ENCODE measurements at places on chromosomes 7 and 10.

DNA sequence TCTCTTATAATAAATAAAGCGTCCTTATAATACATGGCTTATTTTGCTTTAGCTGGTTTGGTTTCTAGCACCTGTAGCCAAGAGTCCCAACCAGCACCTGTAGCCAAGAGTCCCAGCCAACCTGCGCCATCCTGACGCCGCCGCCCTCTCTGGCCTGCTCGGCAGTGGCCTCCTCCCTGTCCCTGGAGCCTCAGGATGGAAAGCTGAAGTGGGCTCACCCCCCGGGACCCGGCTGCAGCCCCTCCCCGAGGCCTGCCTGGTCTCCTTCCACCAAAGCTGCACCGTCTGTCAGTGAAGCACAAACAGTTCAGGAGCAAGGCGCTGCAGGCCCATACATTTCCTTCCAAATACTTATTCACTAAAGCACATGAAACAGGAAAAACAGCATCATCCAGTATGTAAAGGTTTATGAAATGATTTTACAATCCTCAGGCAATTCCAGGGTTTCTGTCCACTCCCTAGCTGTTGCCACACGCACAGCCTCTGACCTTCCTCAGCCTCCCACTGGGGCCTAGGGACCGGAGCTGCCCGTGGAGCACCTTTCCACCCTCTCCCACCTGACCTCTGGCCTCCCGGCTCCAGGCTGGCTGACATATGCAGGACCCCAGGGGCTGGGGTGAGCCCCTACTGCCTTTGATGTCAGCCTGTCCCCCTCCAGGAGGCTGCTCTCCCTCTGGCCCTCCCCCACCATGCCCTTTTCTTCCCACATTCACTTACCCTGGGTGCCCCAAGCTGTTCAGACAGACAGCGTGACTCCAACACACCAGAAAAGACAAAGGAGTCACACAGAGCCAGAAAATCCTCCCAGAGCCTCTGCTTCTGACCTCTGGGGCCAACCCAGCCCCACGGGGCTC, 149.6 kb upstream of the PPP2R2D start:
- no peak for DNase-seq

DNA sequence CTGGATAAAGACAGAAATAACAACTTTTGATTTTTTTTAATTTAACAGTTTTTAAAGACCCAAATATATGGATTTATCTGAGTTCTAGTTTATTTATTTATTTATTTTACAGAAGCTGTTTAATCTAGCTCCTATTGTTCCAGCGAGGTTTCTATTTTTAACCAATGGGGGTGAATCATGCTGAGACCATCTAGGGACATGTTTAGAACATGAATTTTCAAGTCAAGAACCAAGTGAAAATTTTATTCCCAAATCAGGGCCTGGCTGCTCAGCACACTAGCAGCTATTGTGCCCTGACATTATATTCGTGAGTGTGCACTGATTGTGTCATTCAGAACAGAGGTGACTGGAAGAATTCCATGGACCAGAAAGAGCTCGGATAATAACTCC, 24.6 kb upstream of the MPP7 start:
- DNase-seq, result no peak

DNA sequence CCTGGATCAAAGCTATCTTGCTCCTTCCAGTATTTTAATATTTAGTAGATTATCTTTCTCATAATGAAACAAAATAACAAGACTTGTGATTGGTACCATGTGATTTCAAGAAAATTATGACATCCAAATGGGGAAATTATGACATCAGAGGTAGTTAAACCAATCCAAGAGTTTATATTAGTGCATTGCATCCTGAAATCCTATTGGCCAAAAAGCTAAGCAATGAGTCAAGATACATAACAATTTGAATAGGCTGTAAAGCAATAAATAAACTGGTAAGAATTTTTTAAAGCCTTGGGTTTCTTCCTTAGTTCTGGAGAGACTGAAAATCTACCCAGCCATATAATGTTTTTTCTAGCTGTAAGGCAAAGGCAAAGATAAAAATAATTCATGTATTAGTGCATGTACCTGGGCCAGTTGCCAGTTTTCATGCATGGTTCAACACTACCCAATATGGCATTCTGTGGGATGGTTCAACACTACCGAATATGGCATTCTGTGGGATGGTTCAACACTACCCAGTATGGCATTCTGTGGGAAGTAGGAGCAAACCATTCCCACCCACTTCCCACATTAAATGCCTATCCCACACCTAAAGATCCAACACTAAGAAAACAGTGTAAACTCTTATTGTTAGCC, at the start of gene RNF148:
TSS of gene RNF148 (minus strand) at position 51 of the 639 bp plus-strand sequence. CDS start 172 bp downstream, outside the sequence.
- DNase-seq, result no peak

- DNase-seq, result no peak
Observed at GRCh38 chr7:159031135-159031701, 113.4 kb downstream of the VIPR2 start.

- no peak for DNase-seq
Observed at GRCh38 chr10:17918187-17918903, 33.4 kb upstream of the SLC39A12 start.

- no peak for DNase-seq
Observed at GRCh38 chr10:83764666-83765065, 374.6 kb upstream of the GHITM start.

- DNase-seq, result no peak
Observed at GRCh38 chr7:101564778-101565211, 64.3 kb downstream of the MYL10 start.

- no peak for DNase-seq
Observed at GRCh38 chr10:48965460-48965859, 25.8 kb upstream of the LRRC18 start.

GRCh38 chr10:3719024-3719843, 65.8 kb downstream of the KLF6 start:
- no peak for DNase-seq

DNA sequence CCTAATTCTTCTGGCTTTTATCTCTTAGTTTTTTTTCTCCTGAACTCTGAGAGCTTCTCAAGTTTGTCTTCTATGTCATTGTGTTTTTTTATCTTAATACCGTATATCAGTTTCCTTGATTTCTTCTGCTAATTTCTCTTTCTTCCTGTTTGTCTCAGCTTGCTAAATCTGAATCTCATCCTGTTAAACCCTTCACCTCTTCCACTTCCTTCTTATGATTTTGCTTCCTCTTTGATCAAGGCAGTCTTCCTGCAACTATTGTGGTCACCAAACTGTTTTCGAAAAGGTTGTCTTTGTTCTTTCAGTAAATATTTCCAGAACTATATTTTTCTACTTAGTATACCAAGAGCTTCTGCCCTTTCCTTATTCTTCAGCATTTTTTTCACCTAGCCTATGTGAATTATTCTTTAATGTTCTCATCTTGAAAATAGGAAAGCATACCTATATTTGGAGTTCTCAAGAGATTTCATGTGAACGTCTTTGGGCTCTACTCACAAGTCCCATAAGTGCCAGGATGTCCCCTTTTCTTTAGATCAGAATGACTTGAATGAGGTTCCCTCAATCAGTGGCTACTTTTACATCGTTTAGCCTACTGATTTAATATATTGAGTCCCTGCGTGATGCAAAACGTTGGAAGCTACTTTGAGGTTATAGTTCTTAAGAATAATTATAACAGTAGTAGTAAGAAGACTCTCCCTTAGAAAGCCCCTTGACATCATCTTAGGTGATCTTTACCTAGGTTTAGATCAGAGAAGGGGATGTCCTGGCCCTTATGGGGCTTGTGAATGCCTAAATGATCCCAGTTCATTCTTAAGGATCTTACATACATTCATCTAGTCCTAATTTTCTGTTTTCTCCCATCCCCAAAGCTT, 415.4 kb upstream of the AUTS2 start:
- no peak for DNase-seq

GRCh38 chr10:108184114-108184513, 1019.6 kb upstream of the SORCS1 start:
- no peak for DNase-seq

GRCh38 chr10:59907537-59907917, 1.2 kb upstream of the CCDC6 start:
- DNase-seq, result no peak

DNA sequence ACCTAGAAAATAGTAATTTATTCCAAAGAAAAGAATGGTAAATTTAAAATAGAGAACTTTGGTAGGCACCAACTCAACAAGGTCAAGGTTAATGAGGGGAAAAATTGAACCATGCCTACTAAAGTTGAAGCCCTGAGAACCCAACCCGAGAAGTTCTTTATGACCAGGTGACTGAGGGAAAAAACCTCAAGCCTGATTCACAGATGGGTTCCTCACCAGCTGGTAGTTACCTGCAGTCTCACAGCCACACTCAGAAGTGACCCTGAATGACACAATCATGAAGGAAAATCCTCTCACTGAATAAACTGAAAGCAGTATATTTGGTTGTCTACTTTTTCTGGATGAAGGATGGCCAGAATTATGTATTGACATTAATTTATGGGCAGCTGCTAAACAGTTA, 7.0 kb downstream of the C10orf67 start:
- no peak for DNase-seq

DNA sequence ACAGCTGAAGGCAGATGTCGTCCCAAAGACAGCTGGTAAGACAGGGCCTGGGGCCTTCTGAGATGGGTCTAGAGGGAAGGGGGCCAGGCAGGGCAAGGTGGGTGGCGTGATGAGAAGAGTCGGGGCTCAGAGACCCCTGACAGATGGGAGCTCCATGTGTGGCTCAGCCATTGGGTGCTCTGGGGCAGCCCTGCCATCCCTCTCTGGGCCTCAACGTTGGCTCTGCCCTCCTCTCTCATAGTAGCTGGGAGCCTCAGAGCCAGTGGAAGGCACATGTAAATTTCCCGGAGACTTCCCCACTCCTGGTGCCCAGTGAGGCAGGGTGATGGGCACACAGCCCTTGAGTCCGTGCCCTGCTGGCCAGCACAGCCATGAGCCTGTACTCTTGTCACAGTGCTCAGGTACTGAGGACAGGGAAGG, 1.8 kb downstream of the PPIF start:
- no peak for DNase-seq

GRCh38 chr7:78173666-78174065, 375.1 kb downstream of the PHTF2 start:
- no peak for DNase-seq

DNA sequence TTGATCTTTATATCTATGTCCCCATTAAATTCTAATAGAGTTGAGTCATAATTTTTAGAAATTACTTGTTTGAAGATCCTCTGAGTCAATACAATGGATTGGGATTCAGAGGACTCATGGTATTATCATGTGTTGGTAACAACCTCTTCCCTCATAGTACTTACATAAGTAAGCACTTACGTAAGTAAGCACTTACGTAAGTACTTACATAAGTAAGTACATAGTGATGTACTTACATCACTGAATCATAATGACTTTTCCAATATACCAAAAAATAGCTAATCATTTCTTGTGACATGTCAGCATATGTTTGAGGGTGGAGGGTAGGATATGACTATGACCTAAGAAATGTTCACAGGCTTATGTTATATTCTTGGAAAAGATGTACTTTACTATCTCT, 740.5 kb downstream of the SORCS1 start:
- peak; percentile 31 for DNase-seq

DNA sequence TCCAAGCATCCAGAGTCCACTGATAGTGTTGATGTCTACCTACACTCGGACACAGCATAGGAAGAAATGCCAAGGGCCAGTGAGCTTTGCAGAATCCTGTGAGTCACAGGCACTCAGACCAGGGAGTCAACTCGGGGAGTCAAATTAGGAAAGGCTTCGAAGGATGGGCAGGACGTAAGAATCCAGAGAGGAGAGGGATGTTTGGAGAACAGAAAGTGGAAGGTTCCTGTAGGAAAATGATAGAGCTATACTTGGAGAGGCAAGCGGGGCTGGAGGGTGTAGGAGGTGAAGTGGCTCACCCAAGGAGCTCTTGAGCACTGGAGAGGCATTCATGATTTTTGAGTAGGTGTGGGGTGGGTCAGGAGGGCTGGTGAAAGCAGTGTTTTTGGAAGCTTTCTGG, 3.0 kb downstream of the ZYX start:
- DNase-seq, result no peak

DNA sequence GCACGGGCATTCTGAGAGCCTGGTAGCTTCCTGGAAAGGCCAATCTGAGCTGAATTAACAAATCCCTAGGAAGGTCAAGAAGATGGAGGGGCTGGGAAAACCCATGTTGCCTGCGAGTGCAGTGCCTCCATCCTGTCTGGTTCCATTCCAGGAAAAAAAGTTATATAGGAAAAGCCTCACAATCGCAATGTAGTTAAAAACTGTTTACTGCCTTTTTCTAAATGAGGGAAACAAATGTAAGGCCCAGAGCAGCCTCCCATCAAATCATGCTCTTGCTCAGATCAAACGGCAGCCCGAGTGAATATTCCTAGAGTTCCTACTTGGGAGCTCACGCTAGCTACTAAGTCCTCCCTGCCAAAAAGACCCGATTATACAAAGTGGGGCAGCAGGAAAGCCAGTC, 179.9 kb downstream of the KCNMA1 start:
- no peak for DNase-seq

All from GM04503 (cell line).